ENCODE measurements at places on chromosomes 7 and 10.

GRCh38 chr7:55140221-55140940, 121.6 kb downstream of the EGFR start:
- DNase-seq = no peak

DNA sequence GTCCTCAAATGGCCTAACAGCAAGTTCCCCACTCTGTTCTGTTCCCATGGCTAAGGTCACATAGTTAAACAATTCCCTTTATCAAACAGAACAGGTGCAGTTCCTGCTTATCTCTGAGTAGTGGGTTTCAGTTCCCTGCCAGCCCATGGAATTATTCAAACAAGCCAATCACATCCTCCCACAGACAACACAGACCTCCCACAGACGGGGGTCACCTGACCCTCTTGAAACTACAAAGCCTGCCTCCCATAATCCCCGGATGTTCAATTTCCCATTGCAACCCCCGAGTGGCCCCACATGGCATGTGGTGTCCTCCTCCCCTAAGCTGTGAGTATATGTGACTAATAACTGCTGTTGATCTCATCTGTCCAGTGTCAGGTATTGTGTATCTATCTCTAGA, 64.1 kb downstream of the TMEM168 start:
- DNase-seq = no peak

- DNase-seq = no peak
These were observed 8.8 kb upstream of the CNPY1 start for GRCh38 chr7:155555116-155555695.

- no peak for DNase-seq
These were observed 222.6 kb downstream of the EBF3 start for GRCh38 chr10:129741280-129741977.

DNA sequence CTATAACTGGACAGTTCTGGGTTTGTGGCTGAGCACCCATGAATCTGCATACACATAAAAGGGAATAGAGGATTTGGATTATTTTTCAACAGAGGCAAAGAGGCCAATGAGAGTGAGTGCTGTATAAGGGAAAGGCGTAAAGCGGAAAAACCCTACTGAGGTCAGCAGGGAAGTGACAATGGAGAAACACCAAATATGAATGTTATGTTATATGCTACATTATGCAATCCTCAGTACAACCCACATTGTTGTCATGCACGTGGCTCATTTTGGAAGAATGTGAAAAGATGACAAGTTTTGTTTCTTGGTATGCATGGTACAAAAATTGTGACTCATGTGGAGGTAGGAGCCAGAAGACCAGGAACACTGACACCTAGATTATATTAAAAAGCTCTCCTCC, 113.6 kb upstream of the AMPH start:
- DNase-seq = no peak

- DNase-seq = no peak
These were observed 11.7 kb downstream of the NOBOX start for GRCh38 chr7:144391823-144392255.

DNA sequence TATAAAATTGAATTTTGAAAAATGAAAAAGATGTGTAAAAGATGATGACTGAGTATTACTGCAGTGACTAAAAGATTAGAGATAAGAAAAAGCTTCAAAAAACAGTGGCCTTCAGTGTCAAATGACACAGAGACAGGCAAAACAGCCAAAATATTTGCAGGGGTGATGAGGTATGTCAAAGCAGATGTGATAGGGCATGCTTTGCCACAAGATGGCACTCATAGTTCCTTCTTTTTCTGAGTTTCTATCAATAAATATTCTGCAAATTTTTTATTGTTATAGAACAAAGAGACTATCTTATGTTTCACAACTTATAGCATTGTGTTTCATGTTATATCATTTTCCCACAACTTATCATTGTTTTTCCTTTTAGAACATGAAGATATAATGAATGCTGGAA, 344.1 kb upstream of the HPS1 start:
- DNase-seq = no peak

DNA sequence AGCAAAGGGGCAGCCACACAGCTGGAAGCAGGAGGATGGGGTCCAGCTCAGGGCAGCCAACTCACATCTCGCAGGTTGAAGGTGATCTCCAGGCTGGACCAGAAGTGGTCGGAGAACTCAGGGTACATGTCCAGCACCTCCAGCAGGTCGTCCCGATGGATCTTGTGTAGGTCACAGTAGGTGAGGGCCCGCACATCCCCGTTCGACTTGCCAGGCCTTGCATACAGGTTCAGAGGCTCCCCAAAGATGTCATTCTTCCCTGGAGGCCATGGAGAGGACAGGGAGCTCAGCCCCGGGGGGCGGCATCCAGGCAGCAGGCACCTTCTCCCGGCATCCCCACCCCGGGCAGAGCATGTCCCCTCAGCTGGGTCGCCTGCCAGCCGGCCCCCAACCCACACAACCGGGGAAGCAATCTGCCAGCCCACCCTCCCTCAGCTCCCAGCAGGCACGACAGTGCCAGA, 29.3 kb downstream of the KCNH2 start:
- DNase-seq = no peak

Measured in stimulated activated CD4-positive, alpha-beta T cell treated with anti-CD3 and anti-CD28 coated beads, Interleukin-1b, Interleukin-23, amount 100 ng/mL, for 1 hour (primary cell).